ENCODE measurements at places on chromosomes 3 and 15.
A peak's percentile ranks its signal among the peaks of the same experiment; 100 is the strongest.

GRCh38 chr3:72761410-72761809, 86.8 kb downstream of the SHQ1 start:
- DNase-seq: no peak

GRCh38 chr3:139617672-139618268, 60.0 kb downstream of the NMNAT3 start:
- no peak for DNase-seq

DNA sequence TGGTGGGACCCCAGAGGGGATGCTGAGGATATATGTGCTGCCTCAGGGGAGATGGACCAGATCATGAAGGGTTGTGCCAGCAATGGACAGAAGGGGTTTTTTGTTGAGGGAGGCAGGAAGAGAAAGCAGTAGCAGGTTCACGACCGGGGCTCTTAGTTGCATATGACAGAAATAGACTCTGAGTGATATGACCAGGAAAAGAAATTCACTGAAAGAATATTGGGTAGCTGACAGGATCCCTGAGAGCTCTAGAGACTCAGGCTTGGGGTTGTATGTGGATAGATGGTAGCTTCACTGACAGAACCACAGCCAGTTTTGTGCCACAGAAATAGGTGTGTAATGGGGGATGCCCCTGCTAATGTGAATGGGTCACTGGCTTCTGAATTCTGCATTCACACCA, 241.6 kb downstream of the ZNF621 start:
- DNase-seq: no peak

- DNase-seq: no peak
These were observed 1.4 kb downstream of the POLG start for GRCh38 chr15:89333011-89333860.

- no peak for DNase-seq
These were observed 775 bp downstream of the C3orf33 start for GRCh38 chr3:155805204-155805801.

DNA sequence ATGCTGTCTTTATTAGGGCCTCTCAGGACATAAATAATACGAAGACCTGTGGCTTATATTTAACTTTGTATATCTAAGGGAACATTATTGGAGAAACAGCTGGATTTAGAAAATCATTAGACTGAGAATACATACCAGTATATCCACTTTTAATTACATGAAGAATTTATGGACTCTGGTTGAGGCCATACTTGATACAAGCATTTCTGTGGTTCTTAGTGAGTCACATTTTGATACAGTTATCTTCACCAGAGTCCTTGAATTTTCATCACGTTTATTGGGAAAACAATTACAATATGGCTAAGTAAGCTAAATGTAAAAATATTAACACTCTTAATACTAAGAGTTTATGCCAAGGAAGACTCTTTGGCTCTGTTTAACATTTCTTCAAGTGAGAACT, 9.9 kb downstream of the KIF23 start:
- no peak for DNase-seq

- no peak for DNase-seq
These were observed 17.2 kb upstream of the SLC6A11 start for GRCh38 chr3:10798600-10799367.

- DNase-seq: no peak
These were observed 34.7 kb downstream of the OXNAD1 start for GRCh38 chr3:16299746-16300145.

- DNase-seq: no peak
These were observed 551.1 kb downstream of the NAALADL2 start for GRCh38 chr3:175410251-175410650.

DNA sequence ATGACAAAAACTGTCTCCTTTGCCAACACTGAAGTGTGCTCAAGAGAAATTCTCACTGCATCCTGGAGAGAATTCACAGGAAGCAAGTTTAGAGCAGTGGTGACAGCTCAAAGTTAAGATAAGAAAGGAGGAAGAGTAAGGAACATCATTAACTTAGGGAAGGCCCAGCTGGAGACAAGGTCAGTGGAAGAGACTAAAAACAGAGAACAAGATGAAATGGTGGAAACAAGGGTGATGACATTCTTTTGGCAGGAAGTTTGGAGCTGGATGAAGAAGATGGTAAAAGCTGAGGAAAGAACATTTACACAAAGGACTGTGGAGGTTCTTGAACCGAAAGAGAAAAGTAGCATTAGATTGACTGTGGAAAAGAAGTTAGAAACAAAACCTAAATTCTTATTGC, 6.7 kb upstream of the SUCLG2 start:
- DNase-seq: no peak

DNA sequence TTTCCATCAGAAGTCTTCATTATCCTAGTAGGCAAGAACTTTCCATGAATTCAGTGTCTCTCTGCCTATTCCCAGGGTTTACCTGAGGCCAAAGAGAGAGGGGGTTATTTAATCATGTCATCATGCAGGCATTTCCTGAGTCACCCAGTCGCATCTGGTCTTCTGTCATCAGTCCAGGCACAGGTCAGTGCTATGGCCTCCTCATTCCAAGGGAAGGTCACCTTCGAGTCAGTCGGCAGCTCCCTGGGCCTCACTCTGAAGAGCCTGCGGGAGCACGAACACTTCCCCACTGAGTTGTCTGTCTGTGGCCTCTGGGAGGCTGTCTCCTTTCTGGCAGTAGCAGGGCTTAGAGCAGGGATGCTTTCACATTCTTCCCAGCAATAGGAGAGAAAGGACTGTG, 26.2 kb upstream of the LRTM1 start:
- DNase-seq: no peak

DNA sequence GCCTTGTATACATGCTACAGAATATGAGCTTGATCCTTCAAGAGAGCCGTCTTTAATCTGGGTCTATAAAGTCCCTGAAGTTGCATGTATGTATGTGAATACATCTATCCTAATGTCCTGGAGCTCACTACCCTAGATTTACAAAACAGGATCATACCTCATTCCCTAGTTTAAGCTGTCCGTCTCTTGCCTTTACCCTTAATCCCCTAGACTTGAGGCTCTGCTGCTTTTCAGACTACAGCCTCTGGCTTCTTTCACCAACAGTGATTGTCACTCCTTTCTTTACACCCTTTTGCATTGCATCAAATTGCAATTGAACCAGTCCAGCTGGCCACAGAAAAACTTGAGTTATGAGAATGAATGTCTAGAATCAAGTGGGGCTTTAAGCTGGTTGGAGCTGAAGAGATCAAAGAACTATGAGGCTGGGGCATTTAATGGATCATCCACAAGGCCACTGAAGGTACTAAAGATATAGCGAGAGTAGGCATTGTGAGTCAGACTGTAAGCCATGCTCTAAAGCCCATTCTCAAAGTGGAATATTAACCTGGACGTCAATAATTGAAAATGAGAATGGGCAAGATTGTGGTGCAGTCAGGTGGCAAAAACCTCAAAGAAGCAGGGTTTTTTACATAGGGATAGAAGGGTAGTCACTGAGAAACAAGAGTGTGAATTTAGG, 12.3 kb upstream of the PLD1 start:
- DNase-seq: no peak

- no peak for DNase-seq
These were observed 11.3 kb downstream of the NR2E3 start for GRCh38 chr15:71821547-71822129.

DNA sequence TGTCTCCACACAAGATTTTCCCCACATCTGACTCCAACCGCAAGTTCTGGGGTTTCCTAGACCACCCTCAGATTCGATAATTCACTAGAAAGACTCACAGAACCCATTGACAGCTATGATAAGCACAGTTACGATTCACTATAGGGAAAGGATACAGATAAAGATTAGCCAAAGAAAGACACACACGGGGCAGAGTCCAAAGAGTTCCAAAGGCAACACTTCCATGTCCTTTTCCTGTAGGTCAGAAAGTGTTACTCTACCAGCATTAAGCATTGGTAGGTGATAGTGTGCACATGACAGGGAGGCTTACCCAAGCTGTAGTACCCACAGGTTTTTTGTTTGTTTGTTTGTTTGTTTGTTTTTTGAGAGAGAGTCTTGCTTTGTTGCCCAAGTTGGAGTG, 48.1 kb downstream of the PHLDB2 start:
- DNase-seq: no peak

DNA sequence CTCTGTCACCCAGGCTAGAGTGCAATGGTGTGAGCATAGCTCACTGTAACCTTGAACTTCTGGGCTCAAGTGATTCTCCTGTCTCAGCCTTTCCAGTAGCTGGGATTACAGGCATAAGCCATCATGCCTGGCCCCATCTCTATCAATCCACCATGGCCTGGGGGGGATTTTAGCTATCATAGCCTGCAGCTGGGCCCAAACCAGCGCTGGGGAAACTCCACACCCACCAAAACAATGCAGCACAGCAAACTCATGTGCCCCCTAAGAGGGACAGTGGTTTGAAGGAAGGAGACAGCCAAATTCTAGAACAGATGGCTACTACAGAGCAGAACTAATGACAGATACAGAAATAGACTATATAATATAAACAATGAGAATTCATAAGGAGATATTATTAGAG, 13.8 kb upstream of the NSMCE3 start:
- no peak for DNase-seq

- DNase-seq: no peak
These were observed 33.1 kb upstream of the UBE2Q2 start for GRCh38 chr15:75809986-75810750.

GRCh38 chr3:18283680-18284079, 141.5 kb downstream of the SATB1 start:
- DNase-seq: no peak

DNA sequence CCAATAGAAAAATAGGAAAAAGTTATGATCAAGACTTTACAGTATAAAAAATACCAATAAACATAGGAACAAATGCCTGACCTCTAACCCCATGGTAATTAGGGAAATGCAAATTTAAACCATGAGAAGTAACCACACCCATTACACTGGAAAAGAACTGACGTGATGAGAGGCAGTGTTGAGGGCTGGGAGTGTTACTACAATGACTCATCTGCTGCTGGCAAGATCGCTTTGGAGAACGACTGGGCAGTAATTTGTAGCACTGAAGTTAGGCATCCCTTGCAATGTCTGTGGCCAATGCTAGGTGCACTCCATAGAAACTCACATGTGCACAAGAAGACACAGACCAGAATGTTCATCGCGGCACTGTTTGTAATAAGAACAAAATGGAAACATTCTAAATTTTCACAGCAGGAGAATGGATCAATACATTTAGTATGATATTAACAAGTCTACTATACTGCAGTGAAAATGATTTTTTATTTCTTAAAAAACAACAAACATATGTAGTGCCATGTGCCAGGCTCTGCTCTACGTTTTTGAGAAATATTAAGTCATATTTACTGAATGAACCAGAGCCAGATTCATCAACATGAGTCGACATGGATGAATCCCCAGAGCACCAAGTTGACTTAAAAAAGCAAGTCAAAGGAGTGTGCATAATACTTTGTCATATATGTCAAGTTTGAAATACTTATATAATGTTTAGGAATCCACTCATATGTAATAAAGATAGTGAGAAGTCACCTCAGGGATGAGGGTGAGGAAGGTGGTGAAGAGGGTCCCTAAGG, 37.6 kb upstream of the EPHB3 start:
- DNase-seq: no peak

DNA sequence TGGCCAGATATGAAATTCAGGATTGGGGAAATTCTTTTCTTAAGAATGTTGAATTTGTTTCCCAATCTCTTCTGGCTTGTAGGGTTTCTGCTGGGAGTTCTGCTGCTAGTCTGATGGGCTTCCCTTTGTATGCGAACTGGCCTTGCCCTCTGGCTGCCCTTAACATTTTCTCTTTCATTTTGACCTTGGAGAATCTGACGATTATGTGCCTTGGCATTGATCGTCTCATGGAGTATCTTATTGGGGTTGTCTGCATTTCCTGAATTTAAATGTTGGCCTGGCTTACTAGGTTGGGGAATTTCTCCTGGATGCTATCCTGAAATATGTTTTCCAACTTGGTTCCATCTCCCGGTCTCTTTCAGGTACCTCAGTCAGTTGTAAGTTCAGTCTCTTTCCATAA, 152.2 kb downstream of the CFAP20DC start:
- DNase-seq: no peak

DNA sequence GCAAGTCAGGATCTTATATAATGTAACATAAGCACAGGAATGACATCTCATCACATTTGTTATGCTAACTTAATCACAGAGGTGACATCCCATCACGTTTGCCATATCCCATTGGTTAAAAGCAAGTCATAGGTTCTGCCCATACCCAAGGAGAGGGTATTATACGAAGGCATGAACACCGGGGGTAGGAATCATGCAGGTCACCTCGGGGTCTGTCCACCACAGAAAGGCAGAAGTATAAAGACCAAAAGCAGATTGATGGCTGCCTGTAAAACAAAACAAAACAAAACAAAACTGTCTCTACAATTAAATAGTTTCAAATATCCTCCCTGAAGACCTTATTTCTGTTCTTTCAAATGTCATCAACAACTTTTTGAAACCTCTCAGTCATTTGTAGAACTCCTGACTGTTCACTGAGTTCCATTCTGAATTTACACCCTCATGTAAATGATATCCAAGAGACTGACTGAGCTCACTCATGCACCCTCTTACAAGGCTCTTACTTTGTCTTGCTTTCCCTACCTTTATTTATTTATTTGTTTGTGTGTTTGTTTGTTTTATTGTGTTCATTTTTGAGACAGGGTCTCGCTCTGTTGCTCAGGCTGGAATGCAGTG, 22.7 kb upstream of the ZNF639 start:
- no peak for DNase-seq

GRCh38 chr3:78130741-78131290, 1090.9 kb downstream of the ROBO2 start:
- no peak for DNase-seq

DNA sequence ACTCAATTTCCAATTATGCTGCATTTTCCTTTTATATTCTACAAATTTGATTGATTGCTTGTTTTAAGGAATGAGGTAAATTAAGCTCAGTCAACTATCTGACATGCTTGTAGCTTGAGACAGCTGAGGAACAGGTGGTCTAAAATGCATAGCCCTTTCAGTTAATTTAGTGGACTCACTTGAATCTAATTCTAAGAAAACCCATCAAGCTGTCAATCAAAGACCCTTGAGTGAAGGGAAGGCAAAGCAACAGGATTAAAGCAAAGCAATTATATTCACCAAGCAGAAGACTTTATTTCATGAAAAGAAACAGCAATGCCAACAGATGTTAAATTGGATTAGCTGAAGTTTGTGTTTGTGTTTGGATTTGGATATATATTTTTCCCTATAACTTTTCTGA, 228.5 kb downstream of the ARPP21 start:
- no peak for DNase-seq

- DNase-seq: peak; percentile 49
These were observed 2.0 kb downstream of the GP5 start for GRCh38 chr3:194396859-194397756.

DNA sequence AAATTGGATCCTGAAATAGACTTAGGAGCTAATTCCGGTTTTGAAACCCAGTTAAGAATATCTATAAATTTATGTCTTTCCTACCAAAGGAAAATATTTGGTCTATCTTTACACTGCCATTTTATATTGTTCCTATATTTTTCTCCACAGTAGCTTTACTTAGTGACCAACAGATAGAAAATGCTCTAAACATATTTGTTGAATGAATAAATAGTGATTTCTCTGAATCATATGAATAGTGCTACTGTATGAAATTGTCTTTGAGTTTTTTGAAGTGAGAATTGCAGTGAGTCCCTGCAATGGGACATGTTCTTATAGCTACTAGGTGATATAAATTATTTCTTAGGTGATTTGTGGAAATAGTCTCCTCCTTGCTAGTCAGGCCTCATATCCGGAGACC, 18.5 kb upstream of the EID1 start:
- no peak for DNase-seq

- DNase-seq: no peak
These were observed 790.7 kb downstream of the ROBO1 start for GRCh38 chr3:78977073-78977472.

- no peak for DNase-seq
These were observed 72.0 kb upstream of the GLCE start for GRCh38 chr15:69088300-69088965.

- DNase-seq: no peak
These were observed 1.0 kb upstream of the SLTM start for GRCh38 chr15:58934521-58934920.
